ENCODE measurements at places on chromosomes 5 and 9. TPM values are rescaled to one million over a fixed set of nuclear protein-coding genes. Genes with fewer than 3 reads are reported as not detected.

The TRIM36 gene
- total RNA-seq, result 5.2 TPM

The SLC35D2 gene
- 29.3 TPM for total RNA-seq

The ADAMTS12 gene
- 11.5 TPM for total RNA-seq

The CKMT2 gene
- total RNA-seq, result 2.1 TPM

The DNM1 gene
- total RNA-seq, result 1.4 TPM

The BTNL3 gene
- total RNA-seq, result 0.57 TPM

The THBS4 gene
- total RNA-seq, result 2.6 TPM

The PCA3 gene
- not detected for total RNA-seq

The CFAP90 gene
- 3.0 TPM for total RNA-seq

The PLK2 gene
- total RNA-seq, result 29.4 TPM

DNA sequence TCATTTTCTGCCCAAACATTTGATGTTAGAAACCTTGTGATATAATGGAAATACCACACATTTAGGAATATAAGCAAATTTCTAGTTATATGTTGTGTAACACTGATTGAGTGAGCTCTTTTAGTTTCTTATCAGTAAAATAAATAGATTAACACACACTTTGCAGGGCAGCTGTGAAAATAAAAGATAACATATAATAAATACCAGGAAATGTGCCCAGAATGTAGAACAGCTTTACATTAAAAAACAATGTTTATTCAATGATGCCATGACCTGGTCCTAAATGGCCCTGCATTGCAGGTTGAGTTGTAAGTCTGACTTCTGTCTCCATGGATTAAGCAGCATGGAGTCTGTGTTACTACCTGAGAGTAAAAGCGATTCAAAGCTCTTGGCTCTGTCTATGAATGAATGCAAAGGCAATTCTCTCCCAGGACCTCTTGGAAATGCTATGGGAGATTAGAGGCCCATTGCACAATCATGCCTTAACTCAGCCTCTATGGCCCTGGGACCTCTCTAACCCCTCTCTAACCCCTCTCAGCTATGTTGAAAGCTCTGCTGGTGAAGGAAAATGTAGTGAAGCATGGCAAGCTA lies 296.0 kb upstream of the ACTBL2 start:
- DNase-seq, result no peak

GRCh38 chr9:78620764-78621163 lies 323.8 kb downstream of the PSAT1 start:
- DNase-seq, result no peak

GRCh38 chr5:175325681-175326080 lies 118.3 kb downstream of the DRD1 start:
- no peak for DNase-seq

- no peak for DNase-seq
Measured at GRCh38 chr9:15299374-15299939, 7.6 kb downstream of the TTC39B start.

GRCh38 chr9:22111176-22111953 lies 102.3 kb upstream of the CDKN2B start:
- DNase-seq, result no peak

DNA sequence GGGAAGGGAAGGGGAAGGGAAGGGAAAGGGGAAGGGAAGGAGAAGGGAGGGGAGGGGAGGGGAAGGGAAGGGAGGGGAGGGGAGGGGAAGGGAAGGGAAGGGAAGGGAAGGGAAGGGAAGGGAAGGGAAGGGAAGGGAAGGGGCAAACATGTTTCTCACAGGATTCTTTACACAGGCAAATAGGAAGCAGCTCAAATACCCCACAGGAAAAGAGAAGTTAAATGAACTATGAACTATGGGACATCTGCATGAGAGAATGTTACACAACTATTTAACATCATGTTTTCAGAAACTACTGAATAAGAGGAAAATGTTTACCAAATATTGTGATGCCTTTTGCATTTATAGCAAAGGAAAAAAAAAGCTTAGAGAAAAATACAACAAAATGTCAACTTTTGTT lies 125.4 kb upstream of the SLC30A5 start:
- no peak for DNase-seq

GRCh38 chr5:80714570-80715298 lies 60.0 kb upstream of the DHFR start:
- no peak for DNase-seq

DNA sequence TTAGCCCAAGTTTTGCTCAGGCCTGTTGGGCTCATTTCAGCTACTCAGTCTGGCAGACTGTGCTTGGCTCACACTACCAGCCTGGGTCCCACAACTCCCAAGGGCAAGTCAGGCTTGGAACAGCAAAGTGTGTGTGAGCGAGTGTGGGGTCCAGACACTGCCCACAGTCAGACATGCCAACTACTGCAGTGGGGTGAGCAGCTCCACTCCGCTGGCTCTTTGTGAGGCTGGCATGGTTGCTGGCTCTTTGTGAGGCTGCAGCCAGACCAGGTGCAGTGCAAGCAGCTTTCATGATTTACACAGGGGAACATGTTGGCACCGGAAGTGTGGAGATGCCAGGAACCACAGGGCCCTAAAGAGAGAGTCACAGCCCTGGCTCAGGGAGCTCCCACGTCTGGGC lies 606.7 kb upstream of the FAM174A start:
- DNase-seq, result no peak

- DNase-seq, result no peak
Measured at GRCh38 chr5:30867711-30868110, 325.8 kb upstream of the CDH6 start.

GRCh38 chr5:59256331-59256730 lies 637.2 kb downstream of the PDE4D start:
- no peak for DNase-seq

DNA sequence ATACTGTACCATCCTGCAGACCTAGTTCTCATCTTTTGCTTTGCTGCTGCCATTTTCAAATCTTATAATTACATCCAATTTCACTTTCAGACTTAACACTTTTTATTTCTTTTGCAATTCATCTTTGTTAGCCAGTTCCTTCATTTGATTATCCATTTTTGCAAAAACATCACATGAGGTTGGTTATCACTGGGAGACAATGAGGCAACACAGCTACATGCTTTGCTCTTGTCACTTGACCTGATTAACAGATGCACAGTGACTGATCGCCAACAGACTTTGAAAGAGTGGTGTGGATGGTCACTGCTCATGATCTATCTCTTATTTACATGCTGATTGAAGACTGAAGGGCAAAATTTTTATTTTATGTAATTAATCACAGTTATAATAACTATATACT lies 17.0 kb upstream of the RNF20 start:
- no peak for DNase-seq

DNA sequence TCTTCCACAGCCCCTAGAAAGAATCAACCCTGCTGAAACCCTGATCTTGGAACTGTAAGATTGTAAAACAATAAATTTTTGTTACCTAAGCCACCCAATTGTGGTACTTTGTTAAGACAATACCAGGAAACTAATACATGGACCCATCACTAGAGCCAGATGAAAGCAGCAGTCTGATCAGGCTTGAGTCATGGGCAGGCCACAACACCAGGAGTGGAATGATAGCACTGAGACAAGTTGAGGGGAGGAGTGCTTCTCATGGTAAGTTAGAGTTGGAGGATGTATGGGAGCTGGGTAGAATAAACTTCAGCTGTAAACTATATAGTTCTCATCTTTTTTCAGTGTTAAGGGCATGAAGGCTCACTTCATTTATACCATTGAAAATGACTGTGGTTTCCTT lies 164.4 kb upstream of the OR13F1 start:
- no peak for DNase-seq

DNA sequence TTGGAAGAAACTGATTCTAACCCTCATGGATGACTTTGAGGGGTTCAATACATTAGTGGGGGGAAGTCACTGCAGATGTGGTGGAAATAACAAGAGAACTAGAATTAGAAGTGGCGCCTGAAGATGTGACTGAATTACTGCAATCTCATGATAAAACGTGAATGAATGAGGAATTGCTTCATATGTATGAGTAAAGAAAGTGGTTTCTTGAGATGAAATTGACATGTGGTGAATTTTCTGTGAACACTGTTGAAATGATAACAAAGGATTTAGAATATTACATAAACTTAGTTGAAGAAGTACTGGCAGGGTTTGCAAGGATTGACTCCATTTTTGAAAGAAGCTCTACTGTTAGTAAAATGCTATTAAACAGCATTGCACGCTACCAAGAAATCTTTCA lies 113.0 kb downstream of the UGCG start:
- no peak for DNase-seq

DNA sequence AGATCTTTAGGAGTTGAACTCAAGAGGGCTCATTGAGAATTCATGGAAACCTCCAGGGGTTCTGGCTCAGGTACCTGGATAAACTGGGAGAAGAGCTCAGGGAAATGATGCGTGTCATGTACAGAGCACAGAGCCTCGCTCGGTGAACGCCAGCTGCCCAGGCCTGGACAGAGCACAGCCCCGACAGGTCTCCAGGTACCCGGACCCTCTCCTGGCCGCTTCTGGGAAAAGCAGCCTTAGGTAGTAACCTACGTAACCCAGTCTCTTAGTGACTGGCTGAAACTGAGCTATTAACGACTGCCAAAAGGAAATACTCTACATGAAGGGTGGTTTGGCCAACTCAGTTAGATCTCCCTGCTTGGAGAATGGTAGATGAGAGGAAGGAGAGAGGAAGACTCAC lies 157.4 kb downstream of the TTLL11 start:
- DNase-seq, result peak; percentile 23

GRCh38 chr5:89253666-89254352 lies 370.8 kb upstream of the MEF2C start:
- no peak for DNase-seq

- DNase-seq, result no peak
Measured at GRCh38 chr5:123454259-123454911, 31.2 kb upstream of the CEP120 start.

DNA sequence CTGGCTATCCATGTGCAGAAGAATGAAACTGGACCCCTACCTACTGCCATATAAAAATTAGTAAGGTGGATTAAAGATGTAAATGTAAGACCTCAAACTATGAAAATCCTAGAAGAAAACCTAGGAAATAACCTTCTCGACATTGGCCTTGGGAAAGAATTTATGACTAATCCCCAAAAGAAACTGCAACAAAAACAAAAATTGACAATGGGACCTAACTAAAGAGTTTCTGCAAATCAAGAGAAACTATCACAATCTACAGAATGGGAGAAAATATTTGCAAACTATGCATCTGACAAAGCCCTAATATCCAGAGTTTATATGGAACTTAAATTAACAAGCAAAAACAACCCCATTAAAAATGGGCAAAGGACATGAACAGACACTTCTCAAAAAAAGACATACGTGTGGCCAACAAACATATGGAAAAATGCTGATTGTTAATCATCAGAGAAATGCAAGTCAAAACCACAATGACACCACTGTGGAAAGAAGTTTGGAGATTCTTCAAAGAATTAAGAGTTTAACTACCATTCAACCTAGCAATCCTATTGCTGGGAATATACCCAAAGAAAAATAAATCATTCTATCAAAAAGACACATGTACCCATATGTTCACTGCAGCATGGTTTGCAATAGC lies 98.5 kb downstream of the NR3C1 start:
- no peak for DNase-seq

- DNase-seq, result no peak
Measured at GRCh38 chr5:30891660-30892059, 301.8 kb upstream of the CDH6 start.

DNA sequence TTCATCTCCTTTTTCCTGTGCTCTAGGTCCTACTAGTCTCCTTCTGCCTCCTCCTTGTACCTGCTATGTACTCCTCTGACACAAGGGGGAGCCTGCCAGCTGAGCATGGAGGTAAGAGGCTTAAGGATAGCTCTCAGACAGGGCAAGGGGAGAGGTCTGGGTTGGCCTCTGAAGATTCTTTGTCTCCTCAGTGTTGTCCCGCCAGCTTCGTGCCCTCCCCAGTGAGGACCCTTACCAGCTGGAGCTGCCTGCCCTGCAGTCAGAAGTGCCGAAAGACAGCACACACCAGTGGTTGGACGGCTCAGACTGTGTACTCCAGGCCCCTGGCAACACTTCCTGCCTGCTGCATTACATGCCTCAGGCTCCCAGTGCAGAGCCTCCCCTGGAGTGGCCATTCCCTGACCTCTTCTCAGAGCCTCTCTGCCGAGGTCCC lies 3.8 kb downstream of the CREB3 start:
- DNase-seq, result no peak

- no peak for DNase-seq
Measured at GRCh38 chr5:174384509-174384947, 339.0 kb downstream of the NSG2 start.

GRCh38 chr5:56479126-56479525 lies 246.0 kb upstream of the ANKRD55 start:
- DNase-seq, result no peak

- DNase-seq, result no peak
Measured at GRCh38 chr9:71941060-71941568, 29.7 kb downstream of the C9orf85 start.

Data from upper lobe of left lung (tissue), 6 donors.